NB4 (cell line): ENCODE measurements at places on chromosomes 16 and 17.

GRCh38 chr17:40447806-40448205 lies 4.6 kb downstream of the IGFBP4 start:
- no peak for DNase-seq

DNA sequence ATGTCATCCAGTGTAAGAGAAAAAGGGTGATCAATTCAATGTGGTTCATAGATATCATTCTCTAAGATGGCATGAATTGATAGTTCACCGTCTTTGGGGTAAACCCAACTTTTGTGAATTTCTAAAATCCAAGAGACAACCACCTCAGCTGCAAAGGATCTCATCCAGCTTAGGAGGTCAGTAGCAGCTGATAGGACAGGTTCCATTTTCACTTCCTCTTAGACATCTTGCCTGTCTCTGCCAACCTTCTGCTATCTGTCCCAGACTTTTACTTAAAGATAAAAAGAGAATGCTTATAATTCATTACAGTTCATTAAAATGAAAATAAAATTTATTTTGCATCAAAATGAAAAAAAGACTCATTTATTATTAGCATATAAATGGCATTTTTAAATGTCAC lies 468.2 kb downstream of the XYLT1 start:
- no peak for DNase-seq

DNA sequence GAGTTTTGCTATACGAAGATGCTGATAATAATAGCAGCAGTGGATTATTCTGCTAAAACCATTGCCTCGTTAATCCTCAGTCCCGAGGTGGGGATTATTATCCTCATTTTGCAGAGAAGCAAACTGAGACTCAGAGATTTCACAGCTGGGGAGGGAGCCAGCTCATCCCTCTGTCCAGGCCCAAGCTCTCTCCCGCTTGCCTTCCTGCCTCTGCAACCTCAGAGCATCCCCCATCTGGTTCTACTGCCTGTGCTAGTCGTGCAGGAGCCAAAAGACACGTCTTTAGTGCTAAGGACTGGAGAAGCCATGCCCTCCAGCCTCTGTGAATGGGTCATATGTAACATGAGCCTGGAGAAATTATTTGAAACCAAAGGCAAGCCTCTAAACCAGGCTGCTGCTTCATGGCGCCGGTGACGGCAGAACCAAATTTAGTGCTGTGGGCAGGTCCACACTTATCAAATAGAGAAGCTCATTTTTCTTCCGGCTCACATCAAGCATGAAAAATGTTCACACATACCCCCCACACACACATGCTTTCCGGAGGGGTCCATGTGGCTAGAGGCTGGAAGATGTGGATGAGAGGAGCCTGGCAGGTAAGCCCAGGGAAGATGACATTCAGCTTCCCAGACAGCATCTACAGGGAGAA lies 13.5 kb downstream of the MAPT start:
- DNase-seq: no peak

- peak; percentile 72 for DNase-seq
These were observed 760 bp downstream of the SLFN12L start for GRCh38 chr17:35536664-35537171.

- DNase-seq: no peak
These were observed 277.1 kb downstream of the KCNJ2 start for GRCh38 chr17:70446446-70446845.

DNA sequence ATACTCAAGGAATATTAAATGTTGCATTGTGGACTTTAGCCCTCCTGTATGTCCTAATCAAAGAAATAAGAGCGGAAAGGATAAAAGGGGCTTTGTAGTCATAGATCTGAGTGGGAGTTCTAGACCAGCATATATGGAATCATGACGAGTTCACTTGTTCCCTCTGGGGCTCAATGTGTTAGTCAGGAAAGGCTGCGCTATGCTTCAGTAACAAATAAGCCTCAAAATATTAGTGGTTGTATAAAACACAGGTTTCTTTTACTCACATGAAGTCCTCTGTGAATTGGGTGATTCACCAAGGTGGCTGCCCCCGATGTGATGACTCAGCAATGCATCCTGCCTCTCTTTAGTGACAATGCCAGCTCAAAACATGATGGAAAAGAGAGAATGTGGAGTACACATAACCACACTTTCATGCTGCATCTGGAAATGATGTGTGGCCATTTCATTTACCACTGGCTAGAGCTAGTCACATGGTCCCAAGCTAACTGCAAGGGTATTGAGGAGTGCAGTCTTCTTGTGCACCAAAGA lies 63.3 kb upstream of the IRX5 start:
- peak; percentile 16 for DNase-seq

GRCh38 chr16:4994719-4995434 lies 36.7 kb downstream of the SEC14L5 start:
- no peak for DNase-seq

- peak; percentile 12 for DNase-seq
These were observed 59.2 kb downstream of the TEX14 start for GRCh38 chr17:58632324-58633314.

DNA sequence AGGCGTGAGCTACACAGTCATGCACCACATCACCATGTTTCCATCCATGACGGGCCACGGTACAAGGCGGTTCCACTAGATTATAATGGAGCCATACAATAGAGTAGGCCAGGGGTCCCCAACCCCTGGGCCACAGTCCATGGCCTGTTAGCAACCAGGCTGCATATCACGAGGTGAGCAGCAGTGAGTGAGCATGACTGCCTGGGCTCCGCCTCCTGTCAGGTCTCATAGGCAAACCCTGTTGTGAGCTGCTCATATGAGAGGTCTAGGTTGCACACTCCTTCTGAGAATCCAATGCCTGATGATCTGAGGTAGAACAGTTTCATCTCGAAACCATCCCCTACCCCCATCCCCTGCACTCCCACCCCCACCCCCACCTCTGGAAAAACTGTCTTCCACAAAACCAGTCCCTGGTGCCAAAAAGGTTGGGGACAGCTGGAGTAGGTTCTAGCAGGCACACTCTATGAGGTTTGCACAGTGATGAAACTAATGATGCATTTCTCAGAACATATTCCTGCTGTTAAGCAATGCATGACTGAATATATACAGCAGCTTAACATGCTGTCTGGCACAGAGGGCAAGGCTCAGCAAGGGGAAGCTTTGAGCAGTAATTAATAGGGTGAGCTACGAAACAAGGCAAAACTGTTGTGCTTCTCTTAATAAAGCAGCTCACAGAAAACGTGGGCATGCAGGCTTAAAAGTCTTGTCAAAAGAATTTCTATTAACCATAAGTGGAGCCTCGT lies 108.0 kb downstream of the VPS53 start:
- DNase-seq: no peak

- DNase-seq: peak; percentile 73
These were observed 10.7 kb downstream of the TBX2 start for GRCh38 chr17:61410141-61411010.

DNA sequence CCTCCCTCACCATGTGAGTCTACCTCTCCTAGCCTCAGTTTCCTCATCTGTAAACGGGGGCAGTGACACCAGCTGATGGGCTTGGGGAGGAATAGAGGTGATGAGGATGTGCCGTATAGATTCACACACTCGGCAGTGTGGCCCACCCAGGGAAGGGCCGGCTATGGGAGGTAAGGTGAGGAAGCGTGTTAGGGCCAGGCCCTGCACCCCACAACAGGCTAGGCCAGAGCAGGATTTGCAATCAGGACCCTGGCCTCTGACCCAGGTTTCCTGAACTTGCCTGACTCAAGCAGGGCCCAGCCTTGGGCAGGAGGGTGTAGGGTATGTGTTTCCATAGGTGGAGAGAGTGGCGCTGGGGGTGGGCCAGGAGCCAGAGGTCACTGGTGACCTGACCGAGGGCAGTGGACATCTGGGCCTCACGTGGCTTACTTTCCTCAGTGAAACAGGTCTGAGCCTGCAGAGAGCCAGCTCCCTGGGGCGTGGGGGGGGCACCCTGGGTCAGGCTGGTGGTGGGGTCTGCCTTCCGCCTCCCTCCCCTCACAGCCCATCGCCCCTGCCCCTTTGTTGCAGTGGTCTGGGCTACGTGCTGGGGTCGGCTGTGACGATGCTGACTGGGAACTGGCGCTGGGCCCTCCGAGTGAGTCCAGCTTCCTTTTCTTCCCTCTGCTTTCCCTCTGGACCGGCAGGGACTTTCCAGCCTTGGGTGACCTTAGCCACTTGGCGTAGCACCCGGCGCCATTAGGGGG lies 12.8 kb downstream of the SPNS3 start:
- no peak for DNase-seq

GRCh38 chr16:89352091-89352681 lies 134.7 kb downstream of the ZNF778 start:
- no peak for DNase-seq
